ENCODE measurements at places on chromosomes 16 and 17.
A peak's percentile ranks its signal among the peaks of the same experiment; 100 is the strongest.

DNA sequence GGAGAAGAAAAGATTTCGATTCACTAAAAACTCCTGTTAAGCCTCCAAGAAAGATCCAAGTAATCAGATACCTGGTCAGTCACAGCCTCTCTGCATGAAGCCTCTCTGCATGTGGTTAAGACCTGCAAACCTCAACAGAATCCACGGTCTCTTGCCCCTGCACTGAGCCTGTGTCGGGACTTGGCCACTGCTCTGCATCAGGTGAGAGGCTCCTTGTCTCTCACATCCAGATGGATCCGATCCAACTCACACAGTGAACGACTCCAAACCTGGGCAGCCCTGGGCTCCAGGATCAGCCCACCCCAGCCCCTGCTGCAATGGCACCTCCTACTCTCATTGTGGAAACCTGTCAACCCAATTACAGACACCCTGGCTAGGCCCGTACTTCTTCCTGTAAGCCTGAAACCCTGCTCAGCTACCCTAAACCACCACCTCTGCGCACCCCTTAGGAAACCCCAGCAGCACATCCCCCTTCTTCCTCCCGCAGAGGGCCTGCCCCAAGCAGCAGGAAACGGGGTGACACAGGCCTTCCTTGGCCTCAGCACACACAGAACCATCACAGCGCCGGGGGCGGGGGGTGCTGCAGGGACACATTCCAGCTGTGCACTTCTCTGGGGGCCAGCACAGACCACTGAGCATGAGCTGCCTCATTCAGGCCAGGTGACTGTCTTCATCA is 129.5 kb downstream of the ANKRD11 start:
- DNase-seq: no peak

DNA sequence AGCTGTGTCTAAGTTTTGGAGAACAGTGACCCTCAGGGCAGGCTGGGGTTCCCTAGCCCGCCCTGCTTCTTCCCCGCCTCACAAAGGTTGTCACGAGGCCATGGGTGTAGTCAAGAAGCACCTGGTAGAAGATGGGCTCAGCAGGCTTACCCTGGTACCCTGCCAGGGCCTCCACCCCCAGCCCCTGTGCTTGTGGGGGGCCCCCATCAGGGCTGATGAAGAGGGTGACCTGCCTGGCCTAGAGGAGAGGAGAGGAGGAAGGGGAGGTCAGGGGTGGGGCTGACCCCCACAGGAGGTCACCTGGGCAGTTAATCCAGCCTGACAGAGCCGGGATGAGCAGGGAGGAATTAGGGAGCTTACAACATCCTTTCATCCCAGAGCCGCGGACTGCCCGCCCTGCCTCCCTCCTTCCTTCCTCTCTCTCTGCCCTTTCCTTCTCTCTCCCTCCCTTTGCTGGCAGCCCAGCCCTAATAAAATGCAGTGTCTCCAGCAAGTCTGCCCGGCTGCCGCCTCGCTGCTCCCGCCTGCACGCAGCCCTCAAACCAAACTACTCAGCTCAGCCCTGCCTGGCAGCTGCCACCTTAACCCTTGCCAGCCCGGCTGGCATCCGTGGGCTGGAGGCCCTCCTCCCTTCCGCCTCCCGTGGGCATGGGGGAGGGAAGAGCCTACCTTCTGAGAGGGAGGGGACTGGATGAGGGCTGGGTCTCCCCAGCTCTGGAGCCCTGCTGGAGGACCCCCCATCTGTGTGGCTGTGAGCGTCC is 7.2 kb downstream of the DLX3 start:
- peak; percentile 65 for DNase-seq

GRCh38 chr17:73641826-73642600 is 2.2 kb downstream of the SDK2 start:
- DNase-seq: no peak

GRCh38 chr17:50508573-50509460 is 578 bp downstream of the MYCBPAP start:
- no peak for DNase-seq

DNA sequence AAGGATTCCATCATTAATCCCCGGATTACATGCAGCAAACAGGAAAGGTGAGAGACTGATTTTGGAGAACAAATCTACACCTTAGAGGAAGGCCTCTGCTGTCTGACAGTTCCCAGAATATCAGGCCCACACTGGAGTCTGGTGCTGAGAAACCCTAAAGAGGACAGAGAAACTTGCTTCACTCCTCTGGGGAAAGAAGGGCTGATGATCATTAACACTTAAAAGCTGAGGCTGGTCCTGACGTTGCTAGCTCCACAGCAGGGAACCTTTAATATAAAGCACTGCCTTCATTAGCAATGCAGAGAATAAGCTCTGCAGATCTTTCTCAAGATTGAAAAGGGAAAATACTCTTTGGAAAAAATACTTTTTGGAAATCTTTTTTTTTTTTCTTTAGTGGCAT is 1472.4 kb upstream of the GOT2 start:
- no peak for DNase-seq

- DNase-seq: no peak
Measured at GRCh38 chr17:57670769-57671569, 74.1 kb downstream of the CCDC182 start.

- DNase-seq: no peak
Measured at GRCh38 chr17:19717031-19717360, 612 bp upstream of the SLC47A2 start.

DNA sequence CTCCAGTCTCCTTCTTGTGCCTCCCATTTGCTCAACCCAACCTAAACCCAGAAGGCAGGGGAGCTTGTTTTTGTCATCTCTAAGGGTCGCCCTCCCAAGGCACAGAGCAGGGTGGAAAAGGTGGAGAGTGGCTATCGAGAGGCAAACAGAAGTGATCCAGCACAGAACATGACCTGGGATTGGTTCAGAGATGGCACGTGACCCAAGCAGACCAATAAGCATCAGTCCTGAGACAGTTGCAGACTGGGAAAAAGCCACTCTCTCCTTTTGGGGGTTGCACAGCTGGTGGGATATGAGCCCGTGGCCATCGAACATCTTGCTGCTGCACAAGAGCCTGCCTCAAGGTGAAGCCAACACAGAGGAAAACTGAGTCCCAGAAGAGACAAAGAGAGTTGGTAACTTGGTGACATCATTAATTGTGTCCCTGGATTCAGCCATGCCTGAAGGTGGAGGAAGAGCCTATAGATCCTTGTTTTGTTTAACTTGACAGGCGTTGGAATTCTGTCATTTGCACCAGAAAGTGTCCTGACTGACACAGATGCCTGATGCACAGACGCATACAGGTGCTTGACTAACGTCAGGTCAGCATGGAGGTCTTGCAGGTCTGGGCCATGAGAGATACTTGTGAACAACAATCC is 28.2 kb upstream of the CSNK2A2 start:
- no peak for DNase-seq

DNA sequence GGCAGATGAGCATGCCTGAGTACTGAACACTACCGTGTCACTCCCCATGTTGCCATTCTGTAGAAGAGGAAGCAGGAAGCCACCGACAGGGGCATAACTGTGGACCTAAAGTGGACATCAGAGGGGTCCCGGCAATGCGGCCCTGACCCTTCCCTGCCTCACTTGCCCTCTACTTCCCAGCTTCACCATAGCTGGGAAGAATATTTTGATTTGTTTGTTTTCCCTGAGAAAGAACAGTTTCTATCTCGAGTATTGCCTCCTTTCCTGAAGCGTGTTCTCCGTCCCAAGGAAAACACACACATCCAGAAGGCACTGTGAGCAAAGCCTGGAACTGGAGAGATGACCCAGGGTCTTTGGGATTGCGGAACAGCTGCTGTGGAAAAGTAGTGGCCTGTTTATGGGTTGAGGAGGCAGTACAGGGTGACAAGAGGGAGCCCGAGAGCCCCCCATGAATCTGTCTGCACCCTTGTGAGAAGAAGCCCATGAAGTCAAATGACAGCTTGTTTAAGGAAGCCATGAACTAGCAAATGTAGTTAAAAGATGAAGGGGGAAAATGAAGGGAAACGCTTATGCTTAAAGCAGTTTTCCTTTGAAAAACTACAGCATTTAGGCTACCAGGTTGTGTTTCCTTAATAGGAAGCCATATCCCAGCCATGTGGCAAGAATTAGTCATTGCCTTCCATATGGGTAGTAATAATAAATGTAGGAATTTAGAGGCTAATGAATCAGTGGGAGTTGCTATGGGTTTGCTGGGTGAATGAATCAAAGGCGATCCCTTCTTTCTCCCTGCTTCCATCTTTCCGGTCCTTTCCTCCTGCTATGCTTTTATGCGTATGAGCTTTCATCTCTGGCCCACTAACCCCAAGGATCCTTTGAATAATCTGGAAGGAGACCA is 90.0 kb upstream of the TBX2 start:
- no peak for DNase-seq

- no peak for DNase-seq
Measured at GRCh38 chr17:48456589-48456988, 26.6 kb upstream of the SKAP1 start.

DNA sequence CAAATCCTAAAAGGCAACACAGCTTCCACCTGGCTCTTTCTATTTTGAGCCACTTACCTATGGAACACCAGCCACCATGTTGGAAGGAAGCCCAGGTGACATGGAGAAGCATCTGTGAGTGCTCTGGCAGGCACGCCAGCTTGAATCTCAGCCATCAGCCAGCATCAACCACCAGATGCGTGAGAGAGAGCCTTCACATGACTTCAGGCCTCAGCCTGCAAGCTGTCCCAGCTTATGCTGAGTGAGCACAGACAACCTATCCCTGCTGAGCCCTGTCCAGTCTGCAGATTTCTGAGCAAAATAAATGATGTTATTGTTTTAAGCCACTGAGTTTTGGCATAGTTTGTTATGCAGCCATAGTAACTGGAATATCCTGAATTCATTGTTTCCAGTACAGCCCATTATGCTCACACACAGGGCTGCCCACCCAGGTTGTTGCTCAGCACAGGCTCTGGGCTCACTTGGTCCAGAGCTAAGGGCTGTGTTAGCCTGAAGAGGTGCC is 35.1 kb downstream of the TMEM238L start:
- peak; percentile 9 for DNase-seq

DNA sequence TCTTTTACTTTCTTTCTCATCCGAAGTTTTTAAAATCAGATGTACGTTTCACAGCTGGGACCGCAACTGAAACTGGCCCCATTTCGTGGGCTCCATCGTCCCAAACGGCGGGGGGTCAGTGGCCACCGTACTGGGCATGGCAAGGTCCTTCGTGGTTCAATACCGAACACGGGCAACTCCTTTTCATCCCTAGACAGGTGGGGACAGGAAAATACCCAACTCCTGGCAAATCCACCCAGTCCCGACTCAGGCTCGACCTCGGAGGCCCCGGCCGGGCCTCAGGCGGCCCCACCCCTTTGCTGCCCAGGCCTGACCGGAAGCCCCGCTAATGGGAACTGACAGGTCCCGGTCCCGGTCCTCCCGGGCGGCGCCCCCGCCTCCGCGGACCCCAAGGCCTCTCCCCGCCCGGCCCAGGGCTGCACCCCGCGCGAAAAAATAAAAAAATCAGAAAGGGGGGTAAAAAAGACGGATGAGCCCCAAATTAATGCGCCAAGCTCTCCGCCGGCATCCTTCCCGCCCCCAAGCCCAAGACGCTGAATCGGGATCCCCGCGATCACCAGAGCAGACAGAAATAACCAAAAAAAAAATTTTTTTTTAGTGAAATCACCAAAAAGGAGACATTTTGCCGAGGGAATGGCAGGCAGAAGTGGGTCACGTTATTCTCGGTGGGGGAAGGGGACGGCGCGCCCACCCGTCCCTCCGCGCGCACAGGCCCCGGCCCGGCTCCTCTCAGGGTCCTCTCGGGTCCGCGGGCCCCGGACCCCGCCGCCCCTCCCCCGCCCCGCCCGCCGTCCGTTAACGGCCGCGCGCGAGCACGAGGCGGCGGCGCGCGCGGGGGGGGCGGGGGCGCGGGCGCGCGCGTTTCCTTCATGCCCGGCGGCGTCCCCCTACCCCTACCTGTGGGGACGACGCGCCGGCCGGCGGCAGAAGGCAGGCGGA is 562 bp downstream of the ZC3H7A start:
- no peak for DNase-seq

- no peak for DNase-seq
Measured at GRCh38 chr16:48596326-48596725, 13.7 kb downstream of the N4BP1 start.
